Cortex of kidney (tissue), 1 donor: ENCODE measurements at places on chromosomes 4 and X.

DNA sequence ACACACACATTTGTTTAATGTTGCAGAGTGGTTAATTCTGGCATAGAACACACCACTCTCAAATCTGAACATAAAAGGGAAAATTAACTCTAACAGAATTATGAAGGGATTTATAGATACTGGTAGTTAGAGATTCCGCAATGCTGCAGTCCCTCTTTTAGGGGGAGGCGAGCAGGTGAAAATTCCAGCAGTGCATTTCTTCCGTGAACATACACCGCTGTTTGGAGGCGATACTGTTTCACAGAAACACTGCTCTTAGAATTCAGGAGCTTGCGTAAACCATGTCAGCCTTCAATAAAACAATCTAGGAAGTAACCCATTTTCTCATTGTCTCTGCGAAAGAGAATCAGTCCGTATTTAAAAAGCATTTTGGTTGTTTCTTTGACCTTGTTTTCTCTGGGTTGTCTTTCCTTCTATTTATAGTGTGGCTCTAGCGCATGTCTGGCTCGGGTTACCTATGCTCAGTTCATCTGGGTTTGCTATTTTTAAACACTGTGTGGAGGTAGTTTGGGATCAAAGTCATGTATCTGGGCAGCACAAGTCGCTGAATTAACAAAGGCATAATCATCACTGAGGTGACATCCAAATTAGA lies 90.4 kb downstream of the GPAT3 start:
- no peak for DNase-seq

DNA sequence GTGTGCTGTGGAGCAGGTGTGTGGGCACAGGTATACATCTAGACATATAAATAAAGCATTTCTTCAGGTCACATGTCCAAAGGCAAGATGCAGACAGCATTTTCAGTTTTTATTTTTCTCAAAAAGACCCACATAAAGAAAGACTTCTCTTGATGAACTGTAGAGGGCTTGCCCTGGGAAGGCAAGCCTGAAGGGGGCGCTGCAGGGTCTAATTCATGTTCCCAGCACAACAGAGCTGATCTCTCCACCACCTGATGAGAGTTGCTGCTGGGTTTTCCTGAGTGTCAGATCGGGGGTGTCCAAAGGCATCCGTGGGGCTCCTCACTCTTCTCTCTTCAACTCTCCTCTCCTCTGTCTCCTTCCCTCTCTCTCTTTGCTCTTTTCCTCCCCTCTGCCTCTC lies 26.6 kb downstream of the ADRA2C start:
- DNase-seq, result no peak

DNA sequence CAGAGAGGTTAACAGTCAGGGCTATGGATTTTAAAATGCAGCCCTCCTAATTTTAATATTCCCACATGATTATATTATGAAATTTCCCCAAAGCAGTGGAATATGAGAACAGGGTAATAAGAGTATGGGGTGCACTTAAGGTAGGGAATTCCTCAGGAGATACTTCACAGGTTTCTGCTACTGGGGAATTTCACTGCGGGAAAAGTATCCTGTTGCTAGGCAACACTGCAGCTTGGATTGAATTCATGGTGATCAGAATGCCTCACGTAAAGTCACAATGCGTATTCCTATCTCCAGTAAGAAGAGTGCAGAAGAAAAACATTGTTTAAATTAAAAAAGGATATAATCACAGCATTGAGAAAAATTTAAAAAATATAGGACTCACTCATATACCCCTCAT lies 398.1 kb upstream of the RPS6KA3 start:
- DNase-seq, result no peak

GRCh38 chrX:36803151-36803550 lies 205.0 kb upstream of the FAM47C start:
- DNase-seq, result no peak

- DNase-seq, result no peak
Measured at GRCh38 chr4:6362896-6363295, 93.2 kb downstream of the WFS1 start.

DNA sequence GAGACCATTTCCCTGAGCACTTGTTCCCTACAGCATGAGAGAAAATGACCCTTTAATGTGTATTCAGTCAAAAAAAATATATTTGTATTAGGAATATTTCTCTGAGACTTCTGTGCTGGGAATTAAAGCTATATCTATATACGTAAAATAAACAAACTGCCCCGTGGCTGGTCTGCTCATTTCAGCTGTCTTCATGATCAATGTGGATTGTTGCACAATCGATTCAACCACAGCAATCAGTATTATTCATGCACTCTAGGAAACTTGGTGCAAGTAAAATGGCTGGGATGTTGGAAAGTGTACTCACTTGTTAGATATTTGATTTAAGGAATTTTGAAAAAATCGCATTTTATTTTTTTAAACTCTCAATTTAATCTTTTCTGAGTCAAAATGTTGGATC lies 307.9 kb upstream of the ZFP42 start:
- DNase-seq, result no peak

DNA sequence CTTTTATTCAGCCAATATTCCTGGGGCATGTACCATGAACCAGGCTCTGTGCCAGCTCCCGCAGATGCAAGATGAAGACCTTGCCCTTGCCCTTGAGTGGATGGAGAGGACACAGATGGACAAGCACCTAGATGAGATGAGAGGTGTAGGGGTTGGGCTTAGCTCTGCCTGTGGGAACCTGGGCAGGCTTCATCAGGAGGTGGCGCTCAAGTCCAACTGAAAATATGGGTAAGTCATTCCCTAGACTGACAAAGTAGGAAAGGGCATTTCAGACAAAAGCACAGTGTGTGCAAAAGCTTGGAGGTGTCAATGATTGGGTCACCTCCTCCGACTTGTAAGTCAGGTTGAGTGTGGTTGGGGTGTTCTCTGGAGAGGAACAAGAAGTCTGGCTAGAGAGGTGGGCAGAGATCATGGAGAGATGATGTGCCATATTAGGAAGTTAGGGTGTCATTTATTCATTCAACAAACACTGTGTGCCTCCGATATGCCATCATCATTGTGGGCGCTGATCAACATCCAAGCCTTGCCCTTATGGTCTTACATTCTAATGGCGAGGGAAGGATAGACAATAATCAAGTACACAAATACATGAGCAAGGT lies 64.6 kb downstream of the ANAPC4 start:
- DNase-seq, result no peak

DNA sequence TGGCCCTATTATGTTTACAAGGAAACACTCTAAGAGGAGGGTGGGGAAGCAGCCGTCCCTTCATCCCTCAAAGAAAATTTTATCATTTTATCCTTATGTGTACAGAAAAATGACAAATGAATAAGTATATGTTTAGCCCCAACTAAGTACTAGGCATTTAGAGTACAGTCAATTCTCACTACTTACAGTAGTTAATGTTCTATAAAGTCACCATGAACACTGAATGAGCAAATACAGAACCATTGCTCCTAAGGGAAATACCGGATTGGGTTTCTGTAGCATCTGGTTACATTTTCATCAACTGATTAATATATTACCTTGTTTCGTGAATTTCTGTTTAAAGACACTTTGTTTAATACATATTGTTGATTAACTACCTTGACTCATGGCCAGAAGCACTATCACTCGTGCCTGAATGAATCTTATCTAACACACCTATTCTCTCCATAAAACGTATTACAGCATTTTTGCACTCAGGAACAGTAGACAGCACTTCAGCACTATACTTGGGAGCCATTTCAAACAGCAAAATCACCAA lies 109.3 kb downstream of the ASB9 start:
- no peak for DNase-seq

GRCh38 chr4:131207589-131207988 lies 1941.5 kb upstream of the PCDH10 start:
- DNase-seq, result no peak

GRCh38 chr4:55398966-55399365 lies 3.2 kb downstream of the TMEM165 start:
- DNase-seq, result no peak

DNA sequence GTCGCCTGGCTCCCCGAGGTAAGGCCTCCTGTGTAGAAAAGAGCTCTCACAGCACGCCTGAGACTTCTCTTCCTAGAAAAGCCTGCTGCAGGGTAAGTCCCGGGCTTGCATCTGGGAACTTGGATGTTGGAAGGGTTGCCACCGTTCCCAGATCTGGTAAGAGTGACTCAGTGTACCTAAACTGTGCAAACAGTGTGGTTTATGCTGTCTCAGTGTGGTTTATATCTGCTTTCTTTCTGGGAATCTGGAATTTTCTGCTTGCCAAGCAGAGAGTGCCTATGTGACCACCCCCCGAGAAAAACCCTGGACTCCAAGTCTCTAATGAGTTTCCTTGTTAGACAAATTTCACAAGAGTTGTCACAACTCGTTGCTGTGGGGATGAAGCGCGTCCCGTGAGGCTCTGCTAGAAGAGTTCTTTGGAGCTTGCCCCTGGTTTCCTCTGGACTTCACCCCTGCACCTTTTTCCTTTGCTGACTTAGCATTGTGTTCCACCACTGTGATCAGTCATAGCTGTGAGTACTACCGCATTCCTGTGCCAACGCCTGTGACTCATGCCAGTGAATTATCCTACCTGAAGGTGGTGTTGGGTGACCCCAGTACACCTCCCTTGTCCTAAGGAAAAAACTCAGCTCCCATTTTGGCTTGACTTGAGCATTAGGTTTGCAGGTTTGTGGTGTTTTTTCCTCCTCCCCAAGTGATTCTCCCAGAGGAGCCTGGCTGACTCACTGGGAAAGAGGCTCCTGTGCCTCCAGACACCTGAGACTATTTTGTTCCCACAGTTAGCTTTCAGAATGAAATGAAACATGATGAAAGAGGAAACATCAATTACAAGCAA lies 14.5 kb downstream of the SLC2A9 start:
- DNase-seq, result no peak

GRCh38 chr4:122622400-122622799 lies 1.5 kb upstream of the IL21 start:
- DNase-seq, result no peak

- no peak for DNase-seq
Measured at GRCh38 chr4:124955476-124955875, 242.9 kb upstream of the ANKRD50 start.

DNA sequence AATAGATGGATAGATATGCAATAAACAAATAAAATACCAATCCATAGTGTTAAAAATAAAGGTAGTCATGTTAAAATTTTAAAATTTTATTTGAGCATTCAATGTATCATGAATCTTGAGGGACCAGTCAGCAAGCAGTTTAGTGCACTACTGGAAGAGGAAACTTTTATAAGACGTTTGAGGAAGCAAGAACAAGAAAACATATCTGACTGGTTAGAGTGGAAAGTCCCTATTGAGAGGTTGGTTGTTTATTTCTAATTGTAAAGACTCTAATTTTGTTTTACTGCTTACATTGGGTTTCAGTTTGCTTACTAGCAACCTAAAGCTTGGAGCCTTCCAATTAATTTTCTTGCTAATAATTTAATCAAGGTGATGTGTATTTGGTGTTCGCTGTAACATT lies 786.2 kb downstream of the RAB28 start:
- DNase-seq, result no peak

DNA sequence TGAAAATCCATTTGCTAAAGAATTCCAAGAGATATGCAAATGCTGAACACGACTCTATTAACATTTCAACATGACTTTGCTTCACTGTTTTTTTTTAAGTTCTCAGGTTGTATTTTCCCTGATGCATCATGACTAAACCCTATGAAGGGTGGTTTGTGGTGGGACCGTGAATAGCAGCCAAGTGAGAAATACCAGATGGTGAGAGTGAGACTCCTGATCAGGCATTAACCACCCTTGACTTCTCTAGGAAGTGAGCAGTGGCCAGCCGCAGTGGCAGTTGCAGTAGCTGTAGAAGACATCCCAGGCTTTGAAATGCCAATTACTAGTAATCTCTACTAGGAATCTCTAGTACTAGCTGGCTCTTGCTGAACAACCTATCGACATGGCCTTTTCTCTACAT lies 383.4 kb downstream of the FAM133A start:
- no peak for DNase-seq

GRCh38 chr4:149715822-149716585 lies 99.6 kb downstream of the IQCM start:
- DNase-seq, result no peak

DNA sequence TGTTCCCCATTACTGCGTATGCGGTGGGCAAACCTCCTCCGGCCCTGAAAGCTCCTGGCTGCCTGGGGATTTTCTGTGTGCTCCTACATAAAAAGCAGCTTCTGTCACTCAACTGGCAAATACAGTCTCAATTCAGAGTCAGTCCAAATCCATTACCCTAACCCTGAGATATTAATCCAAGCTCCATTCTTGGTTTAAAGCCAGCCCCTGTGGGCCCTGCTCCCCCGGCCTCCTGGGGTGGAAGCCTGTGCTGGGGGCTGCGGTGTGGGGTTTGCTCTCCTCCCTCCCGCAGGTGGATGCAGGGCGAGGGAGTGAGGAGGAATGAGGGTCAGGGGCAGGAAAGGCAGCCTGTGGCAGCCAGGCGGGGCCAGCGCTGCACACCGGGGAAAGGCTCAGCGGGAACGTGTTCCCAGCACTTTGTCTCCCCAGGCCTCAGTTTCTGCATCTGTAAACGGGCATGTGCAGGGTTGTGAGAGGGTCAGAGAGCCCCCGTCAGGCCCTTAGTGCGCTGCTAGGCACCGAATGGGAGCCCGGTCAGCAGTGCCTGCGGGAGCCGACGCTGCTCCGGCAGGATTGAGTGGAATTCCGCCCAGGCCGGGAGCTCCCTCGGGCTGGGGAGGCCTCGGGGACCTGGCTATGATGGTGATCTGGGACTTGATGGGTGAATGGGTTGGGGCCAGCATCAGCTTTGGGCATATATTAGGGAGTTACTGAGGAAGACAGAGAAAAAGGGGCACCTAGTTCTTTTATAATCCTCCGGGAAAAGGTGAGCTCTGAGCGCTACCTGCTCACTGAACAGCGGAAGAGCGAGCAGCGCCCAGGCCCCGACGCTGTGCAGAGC lies 6.3 kb upstream of the RGS12 start:
- DNase-seq, result no peak

GRCh38 chrX:149471397-149471796 lies 33.7 kb downstream of the IDS start:
- no peak for DNase-seq

- DNase-seq, result no peak
Measured at GRCh38 chr4:76499461-76499860, 64.4 kb downstream of the SHROOM3 start.

- DNase-seq, result no peak
Measured at GRCh38 chr4:22099896-22100295, 151.3 kb upstream of the KCNIP4 start.

GRCh38 chrX:95076449-95076848 lies 1402.4 kb downstream of the FAM133A start:
- DNase-seq, result no peak
